ENCODE measurements at places on chromosomes 16 and 17.

- peak; percentile 32 for DNase-seq
Observed at GRCh38 chr17:59761385-59762048, 54.1 kb downstream of the VMP1 start.

- DNase-seq, result no peak
Observed at GRCh38 chr16:15575293-15576049, 67.5 kb downstream of the MARF1 start.

- no peak for DNase-seq
Observed at GRCh38 chr17:34252095-34252443, 3.0 kb upstream of the CCL2 start.

DNA sequence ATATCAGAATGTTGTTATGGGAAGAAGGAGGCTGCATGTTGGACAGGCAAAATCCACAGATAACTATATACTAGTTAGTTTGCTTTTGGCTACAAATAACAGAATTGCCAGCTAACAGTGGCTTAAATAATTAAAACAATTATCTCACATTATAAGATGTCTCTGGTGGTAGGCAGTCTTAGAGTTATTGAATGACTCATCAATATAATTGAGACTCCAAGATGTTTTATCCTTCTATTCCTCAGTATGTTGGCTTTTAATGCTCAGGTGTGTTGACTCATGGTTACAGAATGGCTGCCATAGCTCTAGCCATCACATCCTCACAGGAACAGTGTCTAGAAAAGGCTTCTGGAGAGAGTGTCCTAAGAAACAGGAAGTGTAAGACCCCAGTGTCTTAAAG, 11.1 kb downstream of the CHP2 start:
- DNase-seq, result no peak

GRCh38 chr17:81434072-81434471, 38.8 kb downstream of the BAHCC1 start:
- DNase-seq, result peak; percentile 45

- no peak for DNase-seq
Observed at GRCh38 chr17:80781807-80782277, 209.8 kb upstream of the CHMP6 start.

GRCh38 chr17:54849660-54850059, 51.0 kb upstream of the TOM1L1 start:
- DNase-seq, result no peak

Measured in GM03348 (cell line).